ENCODE measurements at places on chromosomes 1 and 21.

DNA sequence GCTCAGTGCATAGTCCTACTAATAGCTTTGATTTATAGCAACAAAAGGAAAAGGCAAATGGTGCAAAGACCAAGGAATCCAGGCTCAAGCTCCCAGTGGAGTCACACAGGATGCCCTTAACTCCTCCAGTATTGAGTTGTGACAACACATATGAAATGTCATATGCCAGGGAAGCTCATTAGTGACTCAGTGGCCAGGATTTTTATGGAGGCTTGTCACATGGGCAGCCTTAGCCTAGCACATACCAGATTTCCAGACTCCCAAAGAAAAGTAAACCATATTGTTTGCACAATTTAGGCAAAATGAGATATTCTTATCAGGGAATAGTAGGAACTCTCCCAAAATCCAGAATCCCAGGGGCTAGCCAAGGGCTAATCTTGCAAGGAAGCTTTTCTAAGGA lies 129.2 kb downstream of the MAGI3 start:
- no peak for DNase-seq

GRCh38 chr1:157085421-157085820 lies 14.2 kb downstream of the ETV3L start:
- DNase-seq, result no peak

GRCh38 chr1:55155522-55155921 lies 59.6 kb downstream of the USP24 start:
- no peak for DNase-seq

- DNase-seq, result no peak
These were observed 182.7 kb upstream of the VAMP3 start for GRCh38 chr1:7588457-7588827.

DNA sequence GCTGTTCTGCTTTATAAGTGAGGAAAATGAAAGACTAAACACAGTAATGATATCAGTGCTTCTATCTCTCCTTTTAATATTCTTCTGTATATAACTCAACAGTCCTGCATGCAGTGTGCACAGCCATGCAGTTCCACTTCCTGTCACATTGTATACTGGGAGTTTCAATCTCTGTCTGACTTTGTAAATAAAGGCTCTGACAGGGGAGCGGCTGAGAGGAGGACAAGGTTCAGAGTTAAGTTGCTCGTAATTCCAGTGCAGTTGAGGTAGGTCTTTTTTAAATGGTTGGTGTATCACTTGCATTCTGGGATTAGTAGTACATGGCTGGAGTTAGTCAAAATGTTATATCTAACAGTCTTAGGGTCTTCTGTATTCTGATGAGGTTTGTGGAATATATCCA lies 264.5 kb downstream of the OLFM3 start:
- no peak for DNase-seq

- no peak for DNase-seq
These were observed 57.6 kb downstream of the CD34 start for GRCh38 chr1:207853372-207853757.

DNA sequence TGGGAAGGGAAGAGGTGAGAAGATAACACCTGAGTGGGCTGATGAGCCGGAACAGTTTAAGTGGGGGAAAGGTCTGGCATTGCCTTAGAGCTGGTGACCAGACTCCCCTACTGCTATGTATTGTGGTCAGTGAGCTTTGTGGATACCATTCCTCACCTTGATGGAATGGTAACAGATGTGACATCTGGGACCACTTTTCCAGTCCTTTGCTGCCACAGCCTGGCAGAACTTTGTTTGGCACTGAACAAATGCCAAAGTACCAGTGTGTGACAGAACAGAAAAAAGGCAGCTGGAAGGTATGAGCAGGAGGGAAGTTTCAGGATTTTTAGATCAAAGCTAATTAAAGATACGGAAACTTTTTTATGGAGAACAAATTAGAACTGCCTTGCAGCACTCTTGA lies 6.2 kb downstream of the MED8 start:
- DNase-seq, result no peak

DNA sequence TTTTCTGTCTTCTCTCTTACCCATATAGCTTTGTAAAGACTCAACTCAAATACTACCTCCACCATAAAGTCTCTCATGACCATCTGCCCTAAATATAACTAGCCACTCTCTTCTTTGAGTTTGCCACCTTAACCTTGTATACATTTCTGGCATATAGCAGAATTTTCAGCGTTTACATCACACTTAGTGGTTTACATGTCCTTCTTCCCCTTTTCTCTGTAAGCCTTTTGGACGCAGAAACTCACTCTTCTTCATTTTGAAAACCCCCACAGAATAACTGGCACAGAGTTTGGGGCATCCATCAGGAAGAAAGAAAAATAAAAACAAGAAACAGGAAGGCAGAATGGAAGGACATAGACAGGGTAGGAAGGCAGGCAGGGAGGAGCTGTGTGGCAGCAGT lies 131.8 kb upstream of the DUSP10 start:
- DNase-seq, result no peak
